Lung microvascular endothelial cell (primary cell): ENCODE measurements at places on chromosomes 3 and 15. TPM values are rescaled to one million over a fixed set of nuclear protein-coding genes. Genes with fewer than 3 reads are reported as not detected.

GRCh38 chr3:22856811-22857210 is 346.3 kb upstream of the UBE2E2 start:
- DNase-seq = no peak

BTD gene
- total RNA-seq = 29.9 and 41.1 TPM in 2 replicates

GRCh38 chr15:65259367-65259797 is 27.3 kb downstream of the PARP16 start:
- no peak for DNase-seq

- DNase-seq = no peak
Measured at GRCh38 chr3:133113526-133113925, 75.3 kb downstream of the TMEM108 start.

DNA sequence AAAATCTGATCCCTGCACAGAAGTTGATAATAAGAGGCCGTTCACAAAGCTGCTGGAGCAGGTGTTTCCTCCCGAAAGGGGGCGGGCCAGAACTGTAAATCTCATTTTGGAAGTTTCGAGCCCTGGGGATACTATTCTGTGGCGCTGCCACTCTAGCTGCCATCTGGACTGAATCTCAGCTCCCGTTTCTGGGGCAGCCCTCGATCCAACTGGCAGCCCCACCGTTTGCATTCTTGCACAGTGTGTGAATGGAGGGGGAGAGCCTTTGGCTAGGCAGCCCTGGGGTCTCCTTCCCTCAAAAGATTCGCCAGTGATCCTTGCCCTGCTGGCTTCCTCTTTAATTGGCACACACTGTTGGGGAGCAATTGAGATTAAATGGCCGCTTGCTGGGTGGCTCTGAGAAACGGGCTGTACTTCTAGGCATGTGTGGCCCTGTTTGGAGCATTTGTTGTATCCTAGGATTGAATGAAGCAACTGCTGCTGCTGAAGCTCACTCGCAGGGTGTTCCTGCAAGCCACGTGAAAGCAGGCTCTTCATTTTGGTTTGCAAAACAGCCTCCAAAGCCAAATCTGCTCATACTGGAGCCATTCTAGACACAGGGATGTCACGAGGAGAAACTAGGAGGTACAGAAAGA is 57.2 kb upstream of the TOPAZ1 start:
- DNase-seq = no peak

DNA sequence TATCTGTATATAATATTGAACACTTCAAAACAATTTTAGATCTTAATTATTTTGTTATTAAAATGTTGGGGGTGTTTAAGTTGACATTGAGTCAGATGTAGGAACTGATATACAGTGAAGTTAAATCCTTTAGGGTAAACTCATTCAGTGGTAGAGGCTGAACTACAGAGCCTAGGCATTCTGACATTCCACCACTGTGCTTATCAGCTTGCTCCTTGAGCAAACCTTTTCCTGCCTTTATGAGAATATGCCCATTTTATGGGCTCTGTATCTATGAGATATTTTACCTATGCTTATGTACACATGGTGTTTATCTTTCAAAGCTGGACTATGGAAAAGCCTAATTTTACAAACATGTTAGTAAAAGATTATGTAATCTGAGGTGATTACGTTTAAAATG is 407.5 kb downstream of the ZBTB20 start:
- no peak for DNase-seq

DNA sequence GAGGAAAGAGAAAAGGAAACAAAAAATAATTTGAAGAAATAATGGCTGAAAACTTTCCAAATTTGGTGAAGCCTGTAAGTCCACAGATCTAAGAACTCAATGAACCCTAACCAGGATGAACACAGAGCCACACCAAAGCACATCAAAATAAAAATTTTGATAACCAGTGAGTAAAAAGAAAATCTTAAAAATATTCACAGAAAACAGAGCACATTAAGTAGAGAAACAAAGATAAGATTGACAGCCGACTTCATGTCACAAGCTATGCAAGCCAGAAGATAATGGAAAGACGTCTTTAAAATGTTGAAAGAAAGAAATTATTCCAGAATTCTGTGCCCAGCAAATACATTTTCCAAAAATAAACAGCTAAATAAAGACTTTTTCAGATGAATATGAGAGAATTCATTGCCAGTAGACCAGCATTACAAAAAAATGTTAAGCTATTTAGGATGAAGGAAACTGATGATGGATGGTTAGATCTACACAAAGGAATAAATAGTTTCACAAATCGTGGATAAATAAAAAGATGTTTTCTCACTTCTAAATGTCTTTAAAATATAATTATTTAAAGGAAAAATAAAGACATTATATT is 140.2 kb upstream of the SKOR1 start:
- DNase-seq = peak; percentile 53

GPR171 gene
- not detected in 2 replicates for total RNA-seq

DNA sequence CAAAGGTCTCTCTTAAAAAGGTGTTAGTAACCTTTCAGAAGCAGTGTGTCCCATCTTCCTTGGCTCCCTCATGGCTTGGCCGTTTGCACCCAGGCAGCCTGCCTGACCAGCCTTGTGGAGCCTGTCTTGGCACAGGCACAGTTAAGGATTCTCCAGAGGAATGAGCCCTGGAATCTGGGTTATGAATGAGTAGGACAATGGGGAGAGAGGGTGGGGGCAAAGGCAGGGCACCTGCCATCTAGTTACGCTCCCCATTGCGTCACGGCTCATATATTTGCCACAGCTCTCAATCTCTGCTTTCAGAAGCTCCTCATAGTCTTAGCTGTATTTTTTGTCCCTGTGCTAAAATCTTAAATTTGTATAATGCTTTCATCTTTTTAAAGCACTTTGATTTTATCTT is 50.6 kb downstream of the WDR76 start:
- no peak for DNase-seq

GRCh38 chr15:78455749-78456148 is 17.7 kb downstream of the IREB2 start:
- no peak for DNase-seq

- no peak for DNase-seq
Measured at GRCh38 chr3:14440168-14440518, 37.7 kb downstream of the SLC6A6 start.

- DNase-seq = peak; percentile 21
Measured at GRCh38 chr3:122774564-122774963, 19.1 kb downstream of the HSPBAP1 start.

DNA sequence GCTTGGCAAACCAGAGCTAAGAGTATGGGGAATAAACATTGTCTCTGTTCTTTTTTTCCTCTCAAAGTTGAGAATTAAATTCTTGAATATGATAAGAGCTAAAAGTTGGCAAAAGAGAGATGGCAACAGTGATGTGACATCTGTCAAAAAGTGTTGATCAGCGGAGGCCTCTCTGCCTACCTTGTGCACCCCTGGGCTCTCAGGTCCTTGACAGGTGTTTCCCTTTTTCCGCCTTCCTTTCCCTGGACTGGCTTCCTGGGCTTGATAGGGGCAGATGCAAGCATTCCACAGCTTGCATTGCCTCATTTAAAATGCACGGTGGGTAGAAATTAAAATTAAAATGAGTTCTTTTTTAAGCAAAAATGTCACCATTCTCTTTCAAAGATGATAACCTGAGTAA is 84.2 kb downstream of the NSUN3 start:
- no peak for DNase-seq

DNA sequence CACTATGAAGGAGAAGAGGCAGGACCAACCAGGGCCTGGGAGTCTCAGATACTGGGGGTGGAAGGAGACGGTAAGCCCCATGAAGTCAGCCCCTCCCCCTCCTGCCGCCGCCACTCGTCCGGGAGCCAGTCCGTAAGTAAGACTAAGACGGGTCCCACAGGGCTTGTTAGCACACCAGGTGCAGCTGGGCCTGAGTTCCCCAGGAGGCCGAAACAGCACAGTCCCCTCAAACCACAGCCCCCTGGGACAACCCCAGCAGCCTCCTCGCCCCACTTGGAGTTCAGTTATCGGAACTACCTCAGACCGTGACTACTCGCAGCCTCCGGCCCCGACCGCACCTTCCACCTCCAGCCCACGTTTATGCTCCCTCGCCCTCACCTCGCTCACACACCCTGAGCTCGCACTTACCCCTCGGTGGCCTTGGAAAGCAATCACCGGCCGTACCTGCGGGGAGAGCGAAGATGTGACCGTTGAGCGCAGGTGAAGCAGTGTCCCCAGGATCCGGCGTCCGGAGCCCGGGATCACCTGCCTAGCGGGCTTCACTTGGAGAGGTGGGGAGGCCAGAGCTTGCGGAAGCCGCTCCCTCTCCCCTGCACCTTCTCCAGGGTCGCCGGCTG is 557 bp downstream of the ELL3 start:
- DNase-seq = no peak

DNA sequence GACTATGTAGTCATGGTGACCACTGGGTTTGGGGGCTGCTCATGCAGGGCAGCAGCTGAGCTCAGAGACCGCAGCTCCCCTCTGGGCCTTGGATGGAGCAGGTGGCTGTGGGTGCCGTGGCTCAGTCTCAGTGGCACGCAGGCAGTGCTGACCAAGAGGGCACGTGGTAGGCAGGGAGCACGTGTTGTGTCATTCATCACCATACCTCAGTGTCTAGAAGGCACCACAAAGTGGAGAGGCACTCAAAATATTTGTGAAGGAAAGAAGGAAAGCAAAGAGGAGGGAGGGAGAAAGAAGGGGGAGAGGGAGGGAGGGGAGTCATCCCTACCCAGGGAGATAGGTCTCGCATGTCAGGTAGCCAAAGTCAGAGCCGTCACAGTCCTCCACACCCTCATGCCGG is 26.1 kb downstream of the EAF1 start:
- DNase-seq = no peak

GRCh38 chr3:141218162-141218835 is 13.3 kb upstream of the PXYLP1 start:
- DNase-seq = no peak

GRCh38 chr3:43071313-43071893 is 34.5 kb downstream of the POMGNT2 start:
- no peak for DNase-seq
